ENCODE measurements at places on chromosomes 3 and 15.

GRCh38 chr3:169663951-169664820 lies 674 bp upstream of the MECOM start:
- peaks cover 33% of the 10 kb centered on the region for H3K4me1 ChIP-seq
- peak overlapping the region; percentile 48 for H3K4me3 ChIP-seq
- no peak overlapping the region for H3K27ac ChIP-seq
- H3K36me3 ChIP-seq: no peaks in the 10 kb centered on the region
- no peak for DNase-seq

GRCh38 chr3:171661484-171661883 lies 148.8 kb downstream of the PLD1 start:
- no peak overlapping the region for H3K27ac ChIP-seq
- DNase-seq: no peak
- H3K4me1 ChIP-seq: no peaks in the 10 kb centered on the region
- no peak overlapping the region for H3K4me3 ChIP-seq
- no peaks in the 10 kb centered on the region for H3K36me3 ChIP-seq
- no peaks in the 10 kb centered on the region for H3K27me3 ChIP-seq

- H3K4me3 ChIP-seq: no peak overlapping the region
- no peaks in the 10 kb centered on the region for H3K36me3 ChIP-seq
- no peaks in the 10 kb centered on the region for H3K4me1 ChIP-seq
- DNase-seq: no peak
Observed at GRCh38 chr15:96052572-96053030, 277.9 kb upstream of the NR2F2 start.

DNA sequence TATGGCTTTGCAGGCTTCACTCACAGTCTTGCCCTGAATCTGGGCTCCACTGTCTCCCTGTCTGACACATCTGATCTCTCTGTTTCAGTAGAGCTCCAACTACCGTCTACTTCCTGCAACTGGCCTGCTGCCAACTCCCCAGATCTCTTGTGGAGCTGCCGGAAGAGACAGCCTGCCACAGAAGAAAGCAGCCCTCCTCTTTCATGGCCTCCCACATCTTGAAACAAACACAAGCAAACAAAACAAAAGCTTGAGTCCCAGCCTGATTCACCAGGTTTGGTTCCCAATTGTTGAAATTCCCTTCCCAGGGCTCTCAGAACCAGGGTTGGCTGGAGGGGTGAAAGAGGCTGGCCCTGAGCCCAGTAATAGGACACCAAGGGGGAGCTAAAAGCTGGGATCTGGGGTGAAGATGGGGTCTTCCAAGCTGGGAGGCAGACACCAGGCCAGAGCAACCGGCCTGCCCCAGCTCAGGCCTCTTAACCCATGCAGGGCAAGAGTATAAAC lies 55.3 kb upstream of the CA12 start:
- peak overlapping the region; percentile 62 for H3K27ac ChIP-seq
- peaks cover 38% of the 10 kb centered on the region for H3K4me1 ChIP-seq
- H3K36me3 ChIP-seq: no peaks in the 10 kb centered on the region
- no peaks in the 10 kb centered on the region for H3K27me3 ChIP-seq
- DNase-seq: peak; percentile 83
- H3K4me3 ChIP-seq: peak overlapping the region; percentile 33

- H3K36me3 ChIP-seq: no peaks in the 10 kb centered on the region
- DNase-seq: no peak
- no peak overlapping the region for H3K4me3 ChIP-seq
- no peak overlapping the region for H3K27ac ChIP-seq
- no peaks in the 10 kb centered on the region for H3K27me3 ChIP-seq
- no peaks in the 10 kb centered on the region for H3K4me1 ChIP-seq
Observed at GRCh38 chr15:54660356-54660755, 536.4 kb downstream of the RSL24D1 start.

DNA sequence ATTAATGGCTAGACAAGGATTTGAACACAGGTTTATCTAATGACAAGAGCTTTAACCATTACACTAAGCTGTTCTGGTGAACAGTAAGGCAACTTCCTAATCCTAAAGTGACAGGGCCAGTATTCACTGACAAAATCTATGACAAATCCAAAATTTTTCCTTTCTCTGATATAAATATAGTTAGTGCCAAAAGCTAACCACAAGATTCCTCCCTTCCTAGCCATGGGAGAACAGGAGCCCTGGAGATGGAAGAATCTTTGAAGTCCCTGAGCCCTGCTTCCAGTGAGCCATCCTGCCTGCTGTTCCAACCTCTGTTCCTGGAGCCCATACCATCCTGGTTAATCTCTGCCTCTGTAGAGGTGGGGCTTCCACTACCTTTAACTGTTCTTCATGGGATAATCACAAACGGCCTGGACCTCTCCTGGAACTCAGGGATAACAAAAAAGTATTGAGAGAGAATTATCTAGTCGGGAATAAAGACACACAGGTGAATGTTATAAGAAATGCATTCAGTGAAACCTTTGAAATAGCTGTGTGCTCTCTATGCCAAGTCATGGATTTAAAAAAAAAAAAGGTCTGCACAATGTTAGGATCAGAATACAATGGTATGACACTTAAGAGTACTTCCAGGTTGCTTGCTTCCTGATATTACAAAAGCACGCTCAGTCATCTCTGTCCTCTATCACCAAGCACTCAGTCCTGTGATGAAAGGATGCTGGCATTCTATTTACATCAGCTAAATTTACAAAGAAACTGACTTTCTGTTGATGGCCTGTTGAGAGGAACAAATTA lies 235.8 kb downstream of the SUCLG2 start:
- no peaks in the 10 kb centered on the region for H3K36me3 ChIP-seq
- no peak overlapping the region for H3K4me3 ChIP-seq
- no peak for DNase-seq
- H3K27me3 ChIP-seq: no peaks in the 10 kb centered on the region

DNA sequence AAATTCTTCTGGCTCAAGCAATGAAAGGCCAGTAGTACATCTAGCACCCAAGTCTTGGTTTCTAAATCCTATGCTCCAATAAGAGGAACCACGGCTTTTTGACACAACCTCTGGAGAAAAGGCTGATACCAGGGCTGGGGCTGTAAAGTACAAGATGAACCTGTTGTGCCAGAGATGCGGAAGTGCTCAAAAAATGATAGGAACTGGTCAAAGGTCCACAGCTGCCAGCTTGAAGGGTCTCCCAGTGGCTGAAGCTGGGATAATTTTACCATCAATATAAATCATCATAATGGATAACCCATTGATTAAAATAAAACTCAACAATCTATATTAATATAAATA lies 558 bp upstream of the NCEH1 start:
- no peaks in the 10 kb centered on the region for H3K27me3 ChIP-seq
- peak overlapping the region; percentile 90 for H3K4me3 ChIP-seq
- DNase-seq: no peak
- H3K36me3 ChIP-seq: no peaks in the 10 kb centered on the region

GRCh38 chr3:2354702-2355101 lies 256.0 kb downstream of the CNTN4 start:
- no peaks in the 10 kb centered on the region for H3K36me3 ChIP-seq
- no peak for DNase-seq
- H3K4me3 ChIP-seq: no peak overlapping the region
- no peak overlapping the region for H3K27ac ChIP-seq
- no peaks in the 10 kb centered on the region for H3K4me1 ChIP-seq

Data from naive thymus-derived CD4-positive, alpha-beta T cell (primary cell).